ENCODE measurements at places on chromosomes 5 and 9.

- DNase-seq = no peak
Observed at GRCh38 chr9:134546746-134547145, 94.9 kb upstream of the COL5A1 start.

DNA sequence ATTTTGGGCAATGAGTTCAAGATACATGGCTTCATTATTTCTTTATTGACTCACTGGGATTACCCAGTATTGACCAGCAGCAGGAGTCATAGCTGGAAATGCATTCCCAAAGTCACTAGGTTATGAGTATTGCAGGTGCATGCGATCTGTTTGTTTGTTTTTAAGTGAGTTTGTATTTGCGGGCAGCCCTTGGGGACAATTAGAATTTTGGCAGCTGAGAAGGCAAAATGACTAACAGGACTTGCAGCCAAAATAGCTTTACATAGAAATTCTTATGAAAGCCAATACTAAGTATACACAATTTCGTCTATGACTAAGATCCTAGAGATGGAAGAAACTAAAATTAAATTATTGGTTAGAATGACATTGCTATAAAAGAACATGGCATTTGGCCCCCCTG is 18.1 kb upstream of the RGMB start:
- DNase-seq = no peak

DNA sequence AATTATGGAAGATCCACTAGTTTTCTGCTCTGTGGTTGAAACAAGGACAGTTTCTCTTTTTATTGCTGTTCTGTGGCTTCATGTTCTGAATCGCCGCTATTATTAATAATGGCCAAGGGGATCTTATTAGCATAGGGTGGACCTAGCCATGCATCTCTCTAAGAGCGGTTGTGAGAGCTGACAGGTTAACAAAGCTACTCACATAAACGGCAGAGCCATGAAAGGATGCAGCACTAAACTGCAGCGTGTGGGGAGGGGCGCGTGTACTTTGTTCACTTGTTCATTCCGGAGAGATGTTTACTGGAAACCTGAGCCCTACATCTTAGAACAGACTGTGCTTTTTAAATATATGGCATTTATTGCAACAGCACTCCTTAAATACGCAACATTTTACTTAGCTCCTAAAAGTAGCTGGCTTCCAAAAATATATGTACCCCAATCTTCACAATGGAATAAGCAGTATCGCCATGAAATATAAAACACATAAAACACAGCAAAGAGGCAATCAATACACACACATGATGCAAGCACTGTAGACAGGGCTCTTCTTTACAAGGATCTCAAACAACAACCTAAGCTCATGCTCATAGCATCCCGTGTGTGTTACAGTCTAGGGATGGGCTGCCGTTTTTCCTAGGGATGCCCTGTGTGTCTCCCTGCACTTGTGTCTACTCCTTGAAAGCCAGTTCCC is 424.6 kb downstream of the MED10 start:
- no peak for DNase-seq

DNA sequence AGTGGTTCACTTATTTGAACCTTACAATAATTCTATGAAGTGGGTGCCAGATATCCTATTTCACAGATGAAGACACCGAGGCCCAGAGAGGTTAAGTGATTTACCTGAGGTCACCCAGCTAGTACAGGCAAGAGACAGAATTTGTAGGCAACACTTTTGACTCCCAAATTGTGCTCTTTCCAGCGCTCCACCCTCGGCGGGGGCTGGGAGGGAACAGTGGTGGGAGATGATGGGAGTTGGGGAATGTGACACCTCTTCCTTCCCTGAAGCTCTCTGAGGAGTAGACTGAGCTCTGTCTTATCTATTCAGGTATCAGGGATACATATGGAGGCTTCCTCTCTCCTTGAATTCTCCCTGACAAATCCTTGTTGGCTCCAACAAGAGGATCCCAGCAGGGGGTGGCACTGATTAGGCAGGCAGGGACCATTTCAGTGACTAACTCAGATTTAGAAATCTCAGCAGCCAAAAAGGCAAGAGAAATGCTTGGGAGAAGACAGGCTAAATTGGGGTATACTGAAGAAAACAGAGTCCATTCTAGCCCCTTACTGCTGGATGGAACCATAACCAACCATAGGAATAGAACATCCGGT is 95.8 kb upstream of the PANK3 start:
- DNase-seq = no peak

DNA sequence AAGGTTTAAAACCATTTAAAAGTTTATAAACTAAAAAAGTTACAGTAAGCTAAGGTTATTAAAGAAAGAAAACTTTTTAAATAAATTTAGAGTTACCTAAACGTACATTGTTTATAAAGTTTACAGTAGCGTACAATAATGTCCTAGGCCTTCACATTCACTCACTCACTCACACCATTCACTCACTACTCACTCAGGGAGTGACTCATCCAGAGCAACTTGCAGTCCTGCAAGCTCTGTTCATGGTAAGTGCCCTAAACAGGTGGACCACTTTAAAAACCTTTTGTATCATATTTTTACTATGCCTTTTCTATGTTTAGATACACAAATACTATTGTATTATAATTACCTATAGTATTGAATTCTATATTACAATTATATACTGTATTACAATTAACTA is 190.8 kb upstream of the RASA1 start:
- DNase-seq = no peak

DNA sequence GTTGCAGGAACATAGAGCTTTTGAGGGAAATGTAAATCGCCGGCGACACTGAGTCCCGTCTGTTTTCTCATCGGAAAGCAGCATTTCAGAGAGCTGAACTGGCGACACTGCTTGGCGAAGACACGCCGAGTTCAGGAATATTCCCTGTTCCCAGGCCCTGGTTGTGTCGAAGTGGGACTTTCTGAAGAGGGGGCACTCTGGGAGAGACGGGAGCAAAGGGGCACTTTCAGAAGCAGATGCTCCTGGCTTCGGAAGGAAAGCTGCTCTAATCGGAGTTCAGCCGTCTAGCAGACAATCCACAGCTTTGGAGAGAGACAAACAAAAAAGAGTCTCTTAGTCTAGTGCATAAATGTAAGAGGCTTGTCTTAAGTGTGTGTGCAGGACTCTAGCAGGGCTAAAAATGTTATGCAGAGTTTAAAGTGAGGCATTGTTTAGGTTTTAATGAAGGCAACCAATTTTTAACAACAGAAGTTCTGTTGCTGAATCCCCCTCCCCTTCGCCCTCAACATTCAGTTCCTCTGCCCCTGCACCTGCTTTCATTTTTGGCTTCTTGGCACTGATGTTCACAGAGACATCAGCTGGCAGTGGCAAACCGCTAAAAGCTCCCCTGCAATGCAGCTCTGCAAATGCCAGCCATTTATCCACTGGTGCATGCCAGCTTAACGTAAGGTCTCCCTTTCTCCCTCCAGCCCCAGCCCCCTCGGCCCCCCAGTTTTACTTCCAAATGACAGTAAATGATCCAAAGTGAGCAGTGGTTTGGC is 289.5 kb upstream of the MPDZ start:
- DNase-seq = peak; percentile 20

GRCh38 chr5:134398609-134399155 is 13.0 kb downstream of the CDKN2AIPNL start:
- no peak for DNase-seq

DNA sequence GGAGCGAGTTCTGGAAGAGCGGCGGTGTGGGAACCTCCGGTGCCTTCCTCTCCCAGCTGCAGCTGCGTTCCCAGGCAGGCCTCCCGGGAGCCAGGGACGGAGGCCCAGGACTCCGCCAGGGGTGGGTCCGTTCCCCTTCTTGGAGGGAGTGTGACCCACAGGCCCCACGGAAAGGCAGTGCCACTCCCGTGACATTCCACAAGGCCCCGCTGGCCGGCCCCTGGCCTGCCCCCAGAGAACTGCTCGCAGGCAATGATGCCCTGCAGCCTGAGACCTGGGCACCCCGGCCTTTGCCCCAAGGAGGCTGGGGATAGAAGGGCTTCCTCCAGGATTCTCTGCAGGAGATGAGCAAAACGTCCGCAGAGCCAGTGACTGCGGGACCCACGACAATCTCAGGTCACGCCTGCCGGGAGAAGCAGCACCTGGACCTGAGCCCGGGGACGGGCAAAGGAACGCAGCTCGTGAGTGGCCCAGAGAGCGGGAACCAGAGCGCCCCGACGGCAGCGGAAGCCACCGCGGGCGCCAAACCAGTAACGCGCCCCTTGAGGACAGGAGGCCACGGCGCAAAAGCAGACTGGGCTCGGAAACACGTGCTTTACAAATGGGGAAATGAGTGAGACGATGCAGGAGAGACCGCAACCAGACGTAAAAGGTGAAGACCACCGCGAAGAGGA is 9.3 kb downstream of the OBP2B start:
- peak; percentile 27 for DNase-seq

DNA sequence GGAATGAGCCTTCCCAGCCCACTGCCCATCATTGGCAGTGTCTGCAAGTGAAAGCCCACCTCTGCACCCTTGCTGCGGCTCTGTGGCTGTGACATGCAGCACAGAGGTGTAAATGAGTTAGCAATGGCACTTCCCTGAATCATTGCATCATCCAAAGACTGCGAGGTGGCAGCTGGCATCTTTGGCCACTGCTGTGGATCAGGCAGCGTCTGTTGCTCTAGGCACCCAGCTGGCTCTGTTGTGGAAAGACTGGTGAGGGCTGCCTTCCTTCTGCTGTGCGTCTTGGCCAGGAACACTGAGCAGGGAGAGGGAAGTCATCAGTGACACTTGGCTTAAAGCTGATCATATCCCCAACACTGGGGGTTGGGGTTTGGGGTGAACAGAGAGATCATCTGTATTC is 64.5 kb downstream of the MFAP3 start:
- DNase-seq = no peak

DNA sequence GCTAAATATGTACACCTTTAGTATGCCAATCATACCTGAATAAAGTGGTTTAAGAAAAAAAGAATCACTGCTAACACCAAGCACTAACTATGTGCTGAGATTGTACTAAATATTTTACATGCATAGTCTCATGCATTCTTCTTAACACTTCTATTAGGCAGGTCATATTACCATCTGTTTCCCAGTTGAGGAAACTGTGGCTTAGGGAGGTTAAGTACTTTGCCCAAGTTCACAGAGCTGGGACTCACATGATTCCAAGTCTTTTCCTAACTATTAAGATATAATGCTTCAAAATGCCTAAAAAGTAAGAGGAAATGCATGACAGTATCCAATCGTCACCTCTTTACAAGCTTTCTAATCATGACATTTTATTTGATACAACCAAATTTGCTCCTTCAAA is 69.2 kb upstream of the PLPP6 start:
- no peak for DNase-seq

GRCh38 chr9:135689011-135689410 is 10.3 kb downstream of the SOHLH1 start:
- no peak for DNase-seq

DNA sequence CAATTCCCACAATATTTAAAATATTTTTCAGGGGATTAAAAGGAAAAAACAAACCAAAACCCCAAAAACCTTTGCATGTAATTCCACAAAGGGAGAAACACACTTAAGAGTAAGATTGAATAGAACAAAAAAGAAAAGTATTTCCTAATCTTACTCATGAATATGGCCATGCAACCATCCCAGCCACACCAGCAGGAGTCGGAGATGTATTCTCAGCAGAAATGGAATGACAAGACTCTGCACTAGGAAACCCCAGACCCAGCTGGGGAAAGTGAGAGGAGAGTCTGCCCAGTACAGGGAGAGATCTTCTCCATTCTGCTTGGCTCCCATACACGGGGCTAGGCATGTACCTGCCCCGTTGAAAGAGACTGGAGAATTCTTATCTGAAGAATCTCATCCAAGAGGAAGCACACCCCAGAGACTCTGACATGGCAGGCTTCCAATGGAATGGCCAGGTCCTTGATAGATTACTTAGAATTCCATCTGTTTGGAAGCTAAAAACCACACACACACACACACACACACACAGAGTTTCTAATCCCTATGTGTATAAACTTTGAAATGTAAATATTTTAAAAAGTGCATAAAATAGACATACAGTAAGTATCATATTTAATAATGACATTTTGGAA is 118.8 kb downstream of the GADD45G start:
- no peak for DNase-seq

GRCh38 chr9:37236822-37237221 is 116.4 kb downstream of the ZCCHC7 start:
- no peak for DNase-seq

DNA sequence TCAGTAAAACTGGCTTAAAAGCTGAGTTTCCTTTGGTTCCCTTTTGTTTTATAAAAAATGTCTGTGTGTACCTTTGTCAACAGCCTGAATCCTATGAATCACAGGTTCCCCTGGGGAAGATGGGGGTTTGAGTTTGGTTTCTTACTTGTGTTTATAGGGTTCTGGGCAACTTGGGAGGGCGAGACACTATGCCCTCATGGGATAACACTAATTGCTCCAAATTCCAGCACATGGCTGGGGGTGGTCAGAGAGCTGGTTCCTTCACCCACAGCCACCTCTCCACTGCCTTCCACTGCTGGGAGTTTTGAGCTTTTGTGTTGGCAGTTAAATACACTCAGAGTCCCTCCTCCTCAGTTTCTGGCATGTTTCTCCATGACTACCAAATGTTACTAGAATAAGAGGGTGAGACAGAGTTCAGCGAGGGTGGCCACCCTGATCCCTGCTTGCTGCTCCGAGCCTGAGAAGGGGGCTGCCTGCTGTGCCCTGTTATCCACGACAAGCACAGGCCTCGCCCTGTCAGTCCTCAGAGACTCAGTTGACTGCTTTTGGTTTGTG is 83.0 kb upstream of the EPB41L4B start:
- DNase-seq = no peak

GRCh38 chr5:180394031-180394636 is 41.0 kb upstream of the GFPT2 start:
- DNase-seq = no peak

- DNase-seq = no peak
Observed at GRCh38 chr5:97118261-97119006, 24.0 kb downstream of the LIX1 start.

- no peak for DNase-seq
Observed at GRCh38 chr5:14179446-14179845, 36.3 kb downstream of the TRIO start.

DNA sequence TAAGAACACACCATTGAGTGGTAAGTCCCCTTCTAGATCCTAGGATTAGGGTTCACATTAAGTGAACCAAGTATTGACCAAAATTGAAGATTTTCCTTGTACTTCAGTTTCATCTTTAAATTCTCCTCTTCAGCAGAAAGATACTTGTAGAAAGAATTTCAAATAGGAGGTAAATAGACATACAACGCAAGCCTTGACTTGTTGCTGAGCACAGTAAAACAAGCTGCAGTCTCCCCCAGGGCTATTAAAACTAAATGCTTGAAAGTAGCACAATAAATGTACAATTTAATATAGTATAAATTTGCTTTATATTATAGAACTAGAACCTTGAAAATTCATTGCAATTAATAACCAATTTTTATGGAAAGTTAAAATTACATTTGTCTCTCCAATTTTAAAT is 170.1 kb upstream of the TARS1 start:
- DNase-seq = no peak

Measured in large intestine (tissue), 12 donors.